ENCODE measurements at places on chromosomes 1 and 21.

- no peak for DNase-seq
These were observed 239.3 kb downstream of the LMO4 start for GRCh38 chr1:87568005-87568404.

- DNase-seq: peak; percentile 45
These were observed 49.9 kb upstream of the CYP2J2 start for GRCh38 chr1:59976194-59977074.

GRCh38 chr1:9602794-9603167 lies 14.1 kb downstream of the TMEM201 start:
- DNase-seq: no peak

- DNase-seq: no peak
These were observed 215.4 kb downstream of the OMA1 start for GRCh38 chr1:58331156-58331555.

DNA sequence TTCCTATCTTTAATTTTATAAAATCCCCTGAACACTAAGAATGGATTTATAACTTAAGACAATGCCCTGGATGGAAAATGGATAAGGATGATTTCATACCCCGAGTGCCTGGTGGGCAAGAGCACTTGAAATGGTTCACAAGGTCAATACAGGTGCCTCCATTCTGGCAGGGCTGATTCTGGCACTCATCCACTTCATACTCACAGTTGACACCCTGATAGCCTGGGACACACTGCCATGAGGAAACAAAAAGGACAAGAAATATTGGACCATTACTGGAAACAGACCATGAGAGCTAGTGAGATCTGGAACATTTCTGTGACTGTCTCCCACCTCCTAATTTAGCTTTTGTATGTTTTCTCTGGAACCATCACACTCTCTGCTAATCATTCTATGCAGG lies 39.1 kb upstream of the ADAM30 start:
- no peak for DNase-seq

DNA sequence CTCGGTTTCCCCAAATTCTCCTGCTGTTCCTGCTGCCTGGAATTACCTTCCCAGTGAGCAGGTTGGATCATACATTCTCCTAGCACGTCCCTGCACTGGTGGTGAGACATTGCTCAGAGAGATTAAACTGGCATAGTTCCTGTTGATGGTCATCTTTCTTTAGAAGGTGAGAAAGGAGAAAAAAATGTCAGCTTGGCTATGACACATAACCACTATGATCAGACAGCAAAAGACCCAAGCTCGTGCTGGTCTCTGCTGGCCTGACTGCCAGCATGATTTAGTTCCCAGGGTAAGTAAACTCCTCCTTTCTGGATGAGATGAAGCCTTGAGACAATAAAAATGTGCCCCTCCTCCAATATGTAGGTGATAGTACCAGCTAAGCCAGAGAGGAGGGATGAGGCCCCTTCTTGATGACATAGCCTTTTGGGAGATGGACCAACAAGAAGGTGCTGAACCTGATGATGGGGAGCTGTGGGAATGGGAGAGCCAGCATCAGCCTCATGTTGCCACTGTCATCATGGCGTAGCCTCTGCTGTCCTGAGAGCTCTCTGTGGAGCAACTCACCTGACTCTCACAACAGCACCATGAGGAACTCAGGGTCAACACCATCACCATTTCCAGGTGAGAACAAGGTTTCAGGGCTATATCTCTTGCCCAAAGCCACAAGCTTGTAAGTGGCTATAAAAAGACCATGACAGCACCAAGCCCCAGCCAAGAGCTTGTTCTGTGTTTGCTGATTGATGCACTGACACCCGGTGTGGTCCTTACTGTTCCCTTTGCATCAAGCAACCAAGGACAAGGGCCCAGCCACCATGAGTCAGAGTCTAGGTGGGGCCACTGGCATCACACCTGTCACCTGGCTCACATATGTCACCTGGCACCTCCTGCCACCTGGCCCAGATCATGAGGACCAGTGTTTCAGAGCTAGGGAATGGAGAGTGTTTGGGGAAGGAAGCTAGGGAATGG lies 200.0 kb downstream of the MATN1 start:
- no peak for DNase-seq

DNA sequence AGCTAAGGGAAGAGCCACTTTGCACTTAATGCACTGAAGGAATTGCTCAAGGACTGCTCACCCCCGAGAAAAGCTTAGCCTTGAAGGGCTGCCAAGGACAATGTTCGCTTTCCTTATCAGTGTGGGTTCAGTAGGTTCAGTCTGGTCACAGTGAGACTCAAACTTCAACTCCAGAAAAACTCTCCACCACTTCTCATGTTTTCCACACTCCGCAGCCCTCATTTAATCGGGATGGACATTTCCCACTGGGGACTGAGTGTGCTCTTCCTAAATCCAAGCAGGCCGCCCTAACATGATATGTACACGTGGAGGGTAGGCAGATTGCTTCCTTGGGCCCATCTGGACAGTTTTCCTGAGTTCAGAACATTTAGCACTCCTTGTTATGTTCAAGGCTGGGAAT lies 19.5 kb downstream of the SUSD4 start:
- DNase-seq: no peak

GRCh38 chr1:246795906-246796694 lies 71.9 kb downstream of the SCCPDH start:
- no peak for DNase-seq

DNA sequence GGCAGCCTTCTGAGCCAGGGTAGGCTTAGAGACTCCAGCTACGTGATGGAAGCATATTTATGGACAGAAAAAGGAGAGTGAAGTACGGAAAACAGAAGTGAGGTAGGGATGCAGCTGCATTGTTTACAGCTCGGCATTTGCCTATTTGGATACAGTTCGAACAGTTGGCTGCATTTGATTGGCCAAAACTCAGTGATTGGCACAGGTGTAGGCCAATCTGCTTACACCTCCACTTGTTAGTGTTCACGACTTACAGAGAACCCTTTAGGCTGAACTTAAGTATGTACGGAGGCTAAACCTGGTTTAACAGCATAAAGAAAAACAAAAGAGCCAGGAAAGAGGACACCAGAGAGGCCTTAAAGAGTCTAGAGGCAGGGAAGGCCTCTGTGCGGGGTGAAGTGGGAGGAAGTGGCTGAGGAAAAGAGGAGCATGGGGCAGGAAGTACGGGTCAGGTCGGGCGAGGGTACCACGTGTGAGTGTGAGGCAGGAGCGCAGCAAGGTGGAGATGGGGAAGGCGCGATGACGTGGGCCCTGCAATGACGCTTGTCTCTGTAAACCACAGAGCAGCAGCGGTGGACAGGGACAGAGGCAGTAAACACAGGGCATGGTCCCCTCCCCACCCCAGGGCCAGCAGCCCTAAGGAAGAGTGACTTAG lies 32.0 kb downstream of the RSPH1 start:
- DNase-seq: peak; percentile 79

- no peak for DNase-seq
These were observed 83.6 kb downstream of the RUNX1 start for GRCh38 chr21:34965200-34966174.

- DNase-seq: no peak
These were observed 46.8 kb downstream of the CD247 start for GRCh38 chr1:167471568-167471967.

DNA sequence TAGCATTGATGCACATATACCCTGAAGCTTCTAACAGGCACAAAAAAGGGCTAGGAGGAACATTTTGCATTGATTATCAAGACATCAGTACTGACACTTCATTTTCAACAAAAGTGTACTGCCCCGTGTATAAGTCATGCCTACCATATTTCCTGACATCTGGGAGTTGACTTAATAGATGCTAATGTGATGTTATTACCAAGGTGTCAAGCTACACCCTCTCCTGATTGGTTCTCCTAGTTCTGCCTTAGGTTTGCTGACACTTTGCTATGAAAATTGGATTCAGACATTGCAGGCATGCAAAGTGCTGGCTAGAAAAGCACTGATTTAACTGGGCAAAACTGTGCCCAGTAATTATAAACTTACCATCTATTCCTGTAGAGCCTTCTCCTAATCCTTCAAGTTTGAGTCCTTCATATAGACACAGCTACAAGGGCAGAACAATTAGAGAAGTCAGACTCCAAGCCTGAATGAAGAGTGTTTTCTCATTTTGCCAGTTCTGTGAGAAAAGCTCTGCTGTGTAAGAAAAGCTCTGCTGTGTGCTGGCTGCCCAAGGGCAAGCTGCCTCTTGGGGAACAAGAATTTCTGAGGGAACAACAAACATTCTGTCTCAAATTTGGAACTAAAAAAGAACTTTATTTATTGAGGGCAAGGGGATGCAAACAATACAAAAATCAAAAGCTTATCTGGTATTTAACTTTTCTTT lies 11.2 kb downstream of the S100A10 start:
- DNase-seq: no peak

DNA sequence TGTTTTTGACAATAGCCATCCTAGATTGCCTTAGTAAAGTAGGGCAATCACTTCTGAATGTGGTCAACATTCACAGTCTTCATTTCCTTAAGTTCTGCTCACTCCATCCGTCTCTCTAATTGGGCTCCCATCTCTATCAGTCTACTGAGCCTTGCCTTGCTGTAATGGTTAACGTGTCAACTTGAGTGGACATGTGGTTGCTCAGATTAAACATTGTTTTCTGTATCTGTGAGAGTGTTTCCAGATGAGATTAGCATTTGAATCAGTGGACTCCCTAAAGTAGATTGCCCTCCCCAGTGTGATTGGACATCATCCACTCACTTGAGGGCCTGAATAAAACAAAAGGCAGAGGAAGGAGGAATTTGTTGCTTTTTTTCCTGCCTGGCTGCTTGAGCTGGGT lies 26.4 kb downstream of the C1orf216 start:
- DNase-seq: no peak

GRCh38 chr1:210685295-210685650 lies 356.6 kb downstream of the HHAT start:
- DNase-seq: no peak

DNA sequence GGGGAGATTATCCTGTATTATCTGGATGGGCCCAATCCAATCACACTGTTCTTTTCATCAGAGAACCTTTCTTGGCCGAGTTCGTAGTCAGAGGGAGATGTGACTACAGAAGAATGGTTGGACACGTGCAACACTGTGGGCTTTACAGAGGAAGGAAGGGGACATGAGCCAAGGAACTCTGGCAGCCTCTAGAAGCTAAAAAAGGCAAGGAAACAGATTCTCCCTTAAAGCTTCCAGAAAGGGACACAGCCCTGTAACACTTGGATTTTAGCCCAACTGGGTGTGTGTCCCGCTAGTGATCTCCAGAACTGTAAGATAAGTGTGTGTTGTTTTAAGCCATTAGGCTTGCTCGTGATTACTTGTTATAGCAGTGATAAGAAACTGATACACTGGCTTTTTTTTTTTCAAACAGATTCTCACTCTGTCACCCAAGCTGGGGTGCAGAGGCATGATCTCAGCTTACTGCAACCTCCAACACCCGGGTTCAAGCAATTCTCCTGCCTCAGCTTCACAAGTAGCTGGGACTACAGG lies 53.9 kb upstream of the FBXO28 start:
- no peak for DNase-seq

DNA sequence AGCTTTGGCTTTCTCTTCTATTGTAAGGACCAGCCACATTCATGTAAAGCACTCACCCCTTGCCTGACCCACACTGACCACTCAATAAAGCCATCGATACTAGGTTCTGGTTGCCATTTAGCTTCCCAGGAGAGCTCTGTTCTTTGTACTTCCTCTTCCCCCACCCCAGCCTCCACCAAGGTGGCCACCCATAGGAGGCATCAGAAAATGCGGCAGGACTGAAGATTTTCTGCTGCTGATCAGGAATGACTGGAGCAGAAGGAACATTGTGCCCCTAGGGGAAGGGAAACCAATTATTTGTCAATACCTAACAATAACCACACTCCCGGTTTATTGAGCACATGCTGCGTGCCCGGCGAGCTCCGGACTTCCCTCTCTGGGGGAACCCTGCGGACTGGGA lies 5.2 kb upstream of the SMIM12 start:
- DNase-seq: no peak

DNA sequence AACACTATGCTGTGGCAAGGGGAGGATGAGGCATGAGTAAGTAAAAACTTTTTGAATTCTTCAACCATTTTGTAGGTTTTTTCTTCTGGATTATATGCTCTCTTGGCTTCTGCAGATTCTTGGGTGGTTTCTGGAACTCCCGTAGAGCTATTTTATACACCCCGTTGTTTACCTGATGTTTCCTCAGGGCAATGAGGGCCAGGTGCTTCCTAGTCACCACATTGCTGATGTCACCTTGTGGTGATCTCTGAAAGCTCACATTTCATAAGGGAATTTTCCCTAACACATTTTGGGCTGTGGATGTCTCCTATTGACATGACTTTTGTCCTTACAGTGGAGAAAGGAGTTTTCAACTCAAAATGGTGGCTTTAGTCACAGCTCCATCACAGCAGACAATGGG lies 356.6 kb downstream of the PLA2G4A start:
- DNase-seq: no peak

DNA sequence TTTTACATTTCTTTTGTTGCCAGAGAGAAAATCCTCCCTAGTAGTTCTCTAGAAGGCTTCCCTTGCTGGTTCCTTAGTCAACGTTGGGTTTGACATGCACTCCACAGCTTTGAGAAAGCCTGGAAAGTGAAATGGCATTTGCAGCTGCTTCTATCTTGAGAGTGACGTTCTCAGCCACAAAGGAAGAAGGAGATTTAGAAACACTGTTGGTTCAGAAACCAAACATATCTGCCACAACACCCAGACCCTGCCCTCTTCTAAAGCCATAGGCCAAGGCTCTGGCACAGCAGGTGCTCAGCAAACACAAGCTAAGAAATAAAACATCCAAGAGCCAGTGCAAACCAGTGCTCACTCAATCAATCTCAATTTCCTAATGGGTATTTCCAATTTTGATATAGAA lies 121.4 kb downstream of the CCDC185 start:
- DNase-seq: no peak

GRCh38 chr1:171263901-171264300 lies 15.6 kb downstream of the FMO1 start:
- no peak for DNase-seq

All from B cell (primary cell).